ENCODE measurements at places on chromosomes 3 and 15. TPM values are rescaled to one million over a fixed set of nuclear protein-coding genes. Genes with fewer than 3 reads are reported as not detected.

GRCh38 chr3:180295811-180296210 is 259.1 kb upstream of the PEX5L start:
- H3K27ac ChIP-seq: no peak overlapping the region
- no peaks in the 10 kb centered on the region for H3K36me3 ChIP-seq
- H3K4me1 ChIP-seq: no peaks in the 10 kb centered on the region
- DNase-seq: no peak

Gene CSPG4
- 14.3 TPM for total RNA-seq

Gene NOX5
- total RNA-seq: 0.05 TPM

Gene PGBD4
- 1.3 TPM for total RNA-seq

Data from prostate gland (tissue), 2 donors.